ENCODE measurements at places on chromosomes 12 and 14. TPM values are rescaled to one million over a fixed set of nuclear protein-coding genes. Genes with fewer than 3 reads are reported as not detected.

Gene TAS2R13
- total RNA-seq, result 0.68 TPM

DNA sequence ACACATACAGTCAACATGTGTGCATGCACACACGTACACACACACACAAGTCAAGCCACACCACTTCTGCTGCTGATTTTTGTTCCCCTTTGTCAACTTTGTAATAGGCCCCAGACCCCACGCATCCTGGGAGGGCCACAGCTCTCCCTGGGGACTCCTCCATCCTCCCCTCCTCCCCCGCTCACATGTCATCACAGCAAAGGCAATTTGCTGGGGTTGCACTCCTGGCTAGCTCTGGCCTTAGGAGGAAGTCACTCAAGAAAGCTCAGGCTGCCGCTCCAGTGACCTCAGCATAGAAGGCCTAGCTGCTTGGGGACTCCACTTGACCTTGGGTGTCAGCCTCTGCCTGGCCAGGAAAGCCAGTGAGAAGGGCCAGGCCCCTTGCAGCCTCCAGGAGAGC, 27.2 kb downstream of the NGB start:
- H3K27me3 ChIP-seq, result no peaks in the 10 kb centered on the region
- no peaks in the 10 kb centered on the region for H3K4me1 ChIP-seq
- H3K4me3 ChIP-seq, result no peak overlapping the region
- DNase-seq, result no peak

DNA sequence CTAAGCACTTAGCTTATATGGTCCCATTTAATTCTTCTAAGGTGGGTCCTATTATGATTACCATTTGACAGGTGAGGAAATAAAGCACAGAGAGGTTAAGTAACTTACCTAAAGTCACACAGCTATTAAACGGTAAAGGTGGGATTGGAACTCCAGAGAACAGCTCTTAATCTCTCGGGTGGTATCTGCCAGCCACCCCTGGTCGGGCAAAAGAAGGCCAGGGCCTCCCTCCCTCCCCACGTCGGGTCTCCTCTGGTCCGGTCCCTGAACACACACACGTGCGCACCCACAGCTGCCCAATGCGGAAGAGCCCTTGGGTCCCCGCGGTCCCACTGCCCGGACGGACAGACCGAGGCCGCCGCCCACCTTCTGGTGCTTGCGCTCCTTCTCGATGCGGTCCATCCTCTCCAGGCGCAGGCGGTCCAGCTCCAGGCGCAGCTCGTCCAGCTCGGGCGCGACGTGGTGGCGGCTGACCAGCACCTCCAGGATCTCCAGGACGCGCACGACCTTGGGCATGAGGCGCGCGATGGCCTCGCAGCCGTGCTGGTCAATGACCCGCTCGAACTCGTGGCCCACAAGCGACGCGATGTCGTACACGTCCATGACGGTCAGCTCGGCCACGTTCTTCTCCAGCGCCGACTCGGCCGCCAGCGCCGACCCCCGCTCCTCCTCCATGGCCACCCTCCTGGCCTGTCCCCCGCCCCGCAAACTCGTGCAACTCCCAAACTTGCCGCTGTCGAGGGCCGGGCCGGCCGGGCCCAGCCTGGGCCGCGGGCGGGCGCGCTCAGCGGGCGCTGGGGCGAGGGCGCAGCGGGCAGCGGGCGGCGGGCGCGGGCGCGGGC, 490 bp downstream of the RILPL1 start:
- H3K36me3 ChIP-seq, result peaks cover 15% of the 10 kb centered on the region
- peaks cover 7% of the 10 kb centered on the region for H3K4me1 ChIP-seq
- H3K27ac ChIP-seq, result peak overlapping the region; percentile 35

DNA sequence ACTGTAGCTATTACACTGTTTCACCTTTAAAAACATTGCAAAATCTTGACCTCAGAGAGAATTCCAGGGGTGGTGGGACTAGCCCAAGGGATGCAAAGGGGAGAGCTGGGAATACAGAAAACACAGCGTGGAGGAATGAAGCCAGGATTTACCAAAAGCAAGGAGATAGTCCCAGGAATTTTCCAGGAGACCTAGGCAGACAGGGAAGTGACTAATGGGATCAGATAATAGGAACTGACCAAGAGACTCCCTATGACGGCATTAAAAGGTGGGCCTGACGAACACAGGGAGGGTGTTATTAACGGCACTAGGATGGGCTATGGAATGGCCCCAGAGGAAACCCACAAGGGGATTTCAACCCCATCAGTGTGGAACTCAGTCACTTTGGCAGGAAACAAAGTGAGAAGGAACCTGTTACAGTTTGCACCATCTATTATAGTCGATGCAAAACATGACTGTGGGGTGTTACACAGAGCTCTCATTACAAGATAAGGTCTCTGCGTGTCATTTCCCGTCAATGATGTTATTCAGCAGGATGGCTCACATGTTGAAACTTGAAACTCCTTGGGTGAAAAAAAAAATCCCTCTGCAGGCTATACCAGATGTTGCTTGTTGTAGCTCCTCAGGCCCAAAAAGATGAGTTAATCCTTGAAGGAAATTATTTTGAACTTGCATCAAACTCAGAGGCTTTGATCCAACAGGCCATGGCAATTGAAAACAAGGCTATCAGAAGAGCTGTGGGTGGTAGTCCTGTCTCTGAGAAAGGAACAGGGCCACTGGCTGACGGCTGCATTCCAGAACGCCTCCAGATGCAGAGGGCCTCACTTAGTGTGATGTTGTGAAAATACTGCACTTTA, 58.7 kb downstream of the DRAM1 start:
- DNase-seq, result peak; percentile 91
- peak overlapping the region; percentile 32 for H3K4me3 ChIP-seq
- H3K4me1 ChIP-seq, result peaks cover 25% of the 10 kb centered on the region
- no peaks in the 10 kb centered on the region for H3K27me3 ChIP-seq

Gene LALBA
- not detected for total RNA-seq

Gene APAF1
- 5.9 TPM for total RNA-seq

Data from MCF 10A (cell line).